ENCODE measurements at places on chromosomes 4 and X.
A peak's percentile ranks its signal among the peaks of the same experiment; 100 is the strongest.

- no peak for DNase-seq
Measured at GRCh38 chr4:147833254-147833653, 101.4 kb downstream of the ARHGAP10 start.

DNA sequence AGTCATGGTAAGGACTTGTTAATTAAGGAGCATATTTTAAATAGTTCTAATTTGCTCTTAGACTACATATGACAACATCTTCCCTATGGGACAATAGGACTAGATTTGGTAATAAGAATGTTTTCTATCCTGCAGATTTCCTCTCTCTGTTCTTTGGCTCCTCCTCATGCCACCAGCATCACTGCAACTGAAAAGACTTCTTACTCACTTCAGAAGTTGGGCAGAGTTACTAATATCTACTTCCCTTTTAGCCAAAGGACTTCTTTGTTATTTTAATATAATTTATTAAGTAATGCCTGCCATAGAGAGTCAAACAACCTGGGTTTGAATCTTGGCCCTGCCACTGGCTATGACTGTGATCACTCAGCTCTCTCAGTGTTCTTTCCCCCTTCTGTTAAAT is 16.4 kb downstream of the MMAA start:
- DNase-seq, result no peak

- no peak for DNase-seq
Measured at GRCh38 chrX:21487832-21488231, 113.6 kb downstream of the CNKSR2 start.

GRCh38 chr4:155809835-155810234 is 51.0 kb downstream of the GUCY1B1 start:
- DNase-seq, result peak; percentile 65

GRCh38 chrX:1453951-1454785 is 1.5 kb upstream of the ASMTL start:
- DNase-seq, result peak; percentile 92

GRCh38 chrX:150146271-150146896 is 208.1 kb upstream of the EOLA2 start:
- DNase-seq, result no peak

DNA sequence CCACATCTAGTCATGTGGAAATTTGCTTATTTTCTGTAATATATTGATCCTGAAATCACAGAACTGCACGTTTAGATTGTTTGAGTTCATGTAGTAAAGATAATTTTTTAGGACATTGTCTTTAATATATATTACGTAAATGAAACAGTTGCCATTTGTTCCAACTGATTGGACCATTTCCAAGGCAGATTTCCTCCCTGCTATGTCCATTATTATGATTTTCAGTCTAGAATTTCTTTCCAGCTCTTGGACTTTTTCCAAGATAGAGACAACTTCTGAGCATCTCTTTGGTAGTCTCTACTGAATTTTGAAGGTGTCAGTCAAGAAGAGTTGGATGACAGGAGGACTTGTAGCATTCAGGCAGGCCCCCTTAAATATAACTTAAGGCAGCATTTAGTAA is 94.6 kb downstream of the STIM2 start:
- no peak for DNase-seq

GRCh38 chrX:150692296-150692695 is 900 bp upstream of the MTMR1 start:
- peak; percentile 13 for DNase-seq

GRCh38 chr4:127730142-127730913 is at the start of gene SLC25A31:
TSS of gene SLC25A31 (plus strand) at chr4:127730400. CDS start at chr4:127730546, 146 bp downstream.
- DNase-seq, result no peak

GRCh38 chrX:23389196-23389792 is 54.6 kb downstream of the PTCHD1 start:
- no peak for DNase-seq

- DNase-seq, result no peak
Measured at GRCh38 chr4:53707491-53707890, 116.2 kb upstream of the LNX1 start.
